ENCODE measurements at places on chromosomes 6 and 20.

- DNase-seq: no peak
Measured at GRCh38 chr20:49549801-49550551, 18.0 kb downstream of the PTGIS start.

- peak; percentile 28 for DNase-seq
Measured at GRCh38 chr6:87968435-87969278, 79.0 kb upstream of the SPACA1 start.

GRCh38 chr20:9723501-9724202 lies 115.2 kb downstream of the PAK5 start:
- DNase-seq: no peak

- DNase-seq: no peak
Measured at GRCh38 chr6:54134935-54135334, 23.7 kb downstream of the MLIP start.

DNA sequence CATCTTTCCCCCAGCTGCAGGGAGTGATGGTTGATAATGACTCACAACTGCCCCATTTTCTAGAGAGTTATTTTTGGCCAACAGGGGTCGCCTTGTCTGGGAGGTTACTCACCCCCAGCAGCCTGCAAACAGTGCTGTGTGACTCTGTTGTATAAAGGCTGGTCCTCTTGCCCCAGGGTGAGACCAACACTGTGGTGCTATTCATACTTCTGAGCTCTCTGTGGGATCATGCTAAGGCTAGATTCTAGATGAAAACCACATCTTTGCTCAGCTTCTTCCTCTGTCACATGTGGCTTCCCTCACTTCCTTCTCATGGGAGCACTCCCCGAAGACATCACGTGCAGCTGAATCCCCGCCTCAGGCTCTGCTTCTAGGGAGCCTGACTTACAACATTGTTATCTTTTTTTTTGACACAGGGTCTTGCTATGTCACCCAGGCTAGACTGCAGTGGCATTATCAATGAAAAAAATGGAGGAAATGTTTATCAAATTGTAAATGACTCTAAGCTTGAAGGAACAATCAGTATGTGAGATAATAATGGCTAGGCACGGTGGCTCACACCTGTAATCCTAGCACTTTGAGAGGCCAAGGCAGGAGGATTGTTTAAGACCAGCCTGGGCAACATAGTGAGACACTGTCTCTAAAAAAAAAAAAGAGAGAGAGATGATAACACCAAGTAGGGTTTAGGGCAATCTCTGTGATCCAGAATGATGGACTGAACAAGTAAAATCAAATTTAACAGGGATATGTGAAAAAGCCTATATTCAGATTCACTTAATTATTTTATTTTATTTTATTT lies 55.7 kb upstream of the SLC23A2 start:
- DNase-seq: no peak

DNA sequence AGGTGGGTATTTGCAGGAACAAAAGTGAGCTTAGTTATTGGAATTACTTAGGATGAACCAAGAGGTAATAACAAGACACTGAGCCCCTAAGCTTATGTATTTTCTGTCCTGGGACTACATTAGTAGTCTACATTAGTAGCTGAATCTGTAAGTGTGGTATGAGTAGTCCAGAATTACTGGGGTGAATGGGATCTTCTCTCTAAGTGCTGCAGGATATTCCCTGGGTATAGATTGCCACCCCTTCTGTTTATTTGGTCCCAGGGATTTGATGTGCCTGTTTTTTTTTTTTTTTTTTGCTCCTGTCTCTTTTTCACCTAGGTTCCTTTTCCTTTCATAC lies 5.9 kb downstream of the CD2AP start:
- no peak for DNase-seq

GRCh38 chr6:5898563-5898962 lies 108.2 kb downstream of the NRN1 start:
- no peak for DNase-seq
